DMS153 (cell line): ENCODE measurements at places on chromosomes 16 and 17.

DNA sequence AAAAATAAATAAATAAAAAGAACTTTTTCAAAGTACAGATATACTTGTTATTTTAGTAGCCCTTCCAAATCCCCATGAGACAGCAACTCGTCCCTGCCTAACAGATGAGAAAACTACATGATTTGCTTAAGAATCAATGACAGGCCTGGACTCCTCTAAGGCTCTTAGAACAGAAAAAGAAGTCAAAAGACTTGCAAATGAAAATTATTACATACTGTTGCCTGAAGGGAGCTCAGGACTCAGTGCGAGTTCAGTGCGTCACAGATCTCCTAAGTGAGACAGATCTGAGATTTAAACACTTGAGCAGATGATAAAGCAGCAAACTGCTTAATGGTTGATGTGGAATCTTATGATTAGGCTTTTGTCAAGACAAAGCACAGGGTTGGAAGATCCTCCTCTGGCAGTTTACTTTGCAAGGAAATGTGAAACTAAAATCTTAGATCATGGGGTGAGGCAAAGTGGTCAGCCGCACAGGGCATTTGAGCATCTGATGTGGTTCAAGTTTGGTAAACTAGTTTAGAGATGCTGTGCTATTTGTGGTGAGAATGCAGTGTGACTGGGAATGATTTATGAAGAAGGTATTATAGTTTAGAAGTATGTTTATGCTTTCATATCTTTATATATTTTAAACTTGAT is 138.1 kb downstream of the TRIM37 start:
- DNase-seq = peak; percentile 33

- no peak for DNase-seq
Measured at GRCh38 chr17:17667947-17668346, 13.3 kb upstream of the RAI1 start.

GRCh38 chr17:40015005-40015997 is at the start of gene CSF3:
TSS of gene CSF3 (plus strand) at chr17:40015440. CDS start at chr17:40015475, 35 bp downstream.
- peak; percentile 42 for DNase-seq

GRCh38 chr16:70432356-70432722 is 6.6 kb downstream of the ST3GAL2 start:
- DNase-seq = no peak

- no peak for DNase-seq
Measured at GRCh38 chr16:2022723-2023091, 3.1 kb downstream of the NPW start.

DNA sequence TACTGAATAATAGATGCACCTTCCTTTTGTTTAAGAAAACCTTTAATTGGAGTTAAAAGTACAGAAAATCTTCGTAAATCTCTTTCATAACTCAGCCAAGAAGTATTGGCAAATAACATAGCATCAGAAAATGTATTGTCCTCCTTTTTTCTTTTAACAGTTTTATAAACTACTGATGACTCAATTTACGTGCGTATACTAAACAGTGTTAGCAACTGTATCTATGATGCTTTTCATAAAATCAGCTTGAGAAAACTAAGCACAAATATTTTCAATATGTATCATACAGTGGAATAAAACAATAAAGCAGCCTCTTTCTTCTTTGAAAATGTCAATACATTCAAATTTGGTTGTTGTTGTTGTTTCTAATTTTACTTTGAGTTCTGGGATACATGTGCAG is 88.6 kb downstream of the STXBP4 start:
- no peak for DNase-seq

DNA sequence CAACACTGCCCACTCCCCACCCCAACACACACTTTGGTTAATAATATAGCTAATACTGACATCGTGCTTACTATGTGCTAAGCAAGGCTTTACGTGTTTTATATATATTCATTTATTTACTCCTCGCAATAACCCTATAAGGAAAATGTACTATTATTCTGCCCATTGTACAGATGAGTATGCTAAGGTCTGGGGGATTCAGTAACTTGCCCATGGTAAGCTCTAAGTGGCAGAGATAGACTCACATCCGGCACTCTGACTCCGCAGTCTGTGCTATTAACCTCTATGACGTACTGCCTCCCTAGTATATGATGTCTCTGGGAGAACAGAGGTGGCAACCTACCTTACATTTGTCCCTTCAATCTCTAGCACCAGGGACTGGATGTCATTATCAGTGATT is 12.7 kb downstream of the CFAP20 start:
- DNase-seq = no peak
